ENCODE measurements at places on chromosomes 1 and 21.

DNA sequence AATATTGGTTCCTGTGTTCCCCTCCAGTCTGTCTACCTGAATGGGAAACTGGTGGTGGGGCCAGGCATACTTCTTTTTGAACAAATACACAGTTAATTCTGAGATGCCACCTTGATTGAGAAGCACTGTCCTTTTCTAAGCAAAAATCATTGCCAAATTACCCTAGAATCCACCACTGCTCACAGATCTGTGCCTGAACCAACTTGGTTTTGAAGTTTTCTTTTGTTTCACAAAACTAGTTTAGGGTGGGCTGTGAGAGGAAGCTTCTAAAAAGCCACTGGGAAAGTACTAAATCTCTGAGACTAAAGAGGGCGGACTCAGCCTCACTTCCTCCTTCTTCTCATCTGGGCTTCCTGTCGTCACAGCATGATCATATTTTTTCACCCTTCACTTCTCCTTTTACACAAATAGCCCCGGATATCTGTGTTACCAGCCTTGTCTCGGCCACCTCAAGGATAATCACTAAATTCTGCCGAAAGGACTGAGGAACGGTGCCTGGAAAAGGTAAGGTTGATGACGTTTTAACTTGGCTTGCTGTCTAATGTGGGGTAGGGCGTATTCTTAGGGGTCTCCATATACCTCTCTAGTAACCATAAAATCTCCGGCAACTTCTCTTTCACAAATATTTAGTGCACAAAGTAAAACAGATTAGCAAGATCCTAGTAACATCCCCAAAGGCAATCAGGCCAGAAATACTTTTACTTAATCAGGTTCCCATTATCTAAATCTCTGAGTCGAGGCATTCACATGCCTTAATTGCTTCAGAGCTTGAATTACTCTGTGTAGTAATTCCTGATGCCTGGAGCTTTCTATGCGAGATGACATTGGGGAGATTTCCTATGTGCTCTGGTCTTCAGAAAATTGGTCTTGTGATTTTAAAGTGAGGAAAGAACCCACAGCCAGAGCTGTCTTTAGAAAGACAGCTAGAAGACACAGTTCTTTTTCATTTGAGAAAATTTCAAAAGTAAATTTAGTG lies at the start of gene CD53:
Gene CD53 (plus strand): TSS at position 404 of the 976 bp plus-strand sequence. CDS start 18,261 bp downstream, outside the sequence.
- DNase-seq: no peak

DNA sequence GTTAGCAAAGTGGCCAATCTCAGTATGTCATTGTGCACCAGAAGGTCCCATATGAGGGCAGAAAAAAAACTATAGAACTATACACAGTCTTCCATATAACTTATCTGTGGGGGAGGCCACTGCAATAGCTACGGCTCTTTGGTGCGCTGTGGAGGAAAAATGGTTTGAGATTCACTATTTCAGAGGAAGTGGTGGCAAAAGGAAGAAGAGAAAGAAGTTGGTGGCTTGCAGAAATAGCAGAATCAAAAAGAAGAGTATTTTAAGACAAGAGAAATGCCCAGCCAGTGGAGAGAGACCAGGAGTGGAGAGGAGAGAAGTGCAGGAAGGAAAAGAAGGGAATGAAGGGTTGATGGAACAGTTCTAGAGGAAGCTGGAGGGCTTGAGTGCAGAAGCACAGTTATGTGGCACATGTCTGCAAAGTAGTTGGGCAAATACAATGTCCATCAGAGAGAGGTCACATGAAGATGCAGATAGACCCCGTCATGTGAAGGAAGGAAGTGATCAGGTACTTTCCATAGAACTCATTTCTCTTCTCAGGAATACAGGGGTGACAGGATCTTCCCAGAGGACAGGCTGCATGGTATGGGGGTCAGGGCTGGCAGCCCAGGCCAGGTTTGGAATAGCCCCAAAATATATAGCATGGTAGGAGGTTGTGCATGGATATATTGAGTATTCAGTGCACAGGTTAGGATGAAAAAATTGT lies 64.6 kb downstream of the RUNX1 start:
- DNase-seq: no peak

DNA sequence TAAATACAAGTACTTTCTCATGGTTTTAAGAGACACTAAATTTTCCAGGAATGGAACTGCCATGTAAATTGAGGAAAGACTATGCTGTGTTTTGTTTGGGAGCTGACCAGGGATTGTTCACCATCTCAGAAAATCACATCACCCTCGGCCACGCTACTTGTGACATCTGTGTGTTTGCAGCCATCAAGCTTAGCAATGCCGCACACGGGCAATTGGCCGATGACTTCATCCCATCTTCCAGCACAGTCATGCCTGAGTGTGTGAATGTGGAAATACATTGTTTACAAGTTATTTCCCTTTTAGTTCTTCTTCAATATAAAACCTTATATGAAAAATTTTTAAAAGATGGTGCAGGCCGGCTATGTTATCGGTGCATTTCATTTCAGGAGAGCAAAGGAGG lies 121.6 kb downstream of the GLIS1 start:
- DNase-seq: no peak

DNA sequence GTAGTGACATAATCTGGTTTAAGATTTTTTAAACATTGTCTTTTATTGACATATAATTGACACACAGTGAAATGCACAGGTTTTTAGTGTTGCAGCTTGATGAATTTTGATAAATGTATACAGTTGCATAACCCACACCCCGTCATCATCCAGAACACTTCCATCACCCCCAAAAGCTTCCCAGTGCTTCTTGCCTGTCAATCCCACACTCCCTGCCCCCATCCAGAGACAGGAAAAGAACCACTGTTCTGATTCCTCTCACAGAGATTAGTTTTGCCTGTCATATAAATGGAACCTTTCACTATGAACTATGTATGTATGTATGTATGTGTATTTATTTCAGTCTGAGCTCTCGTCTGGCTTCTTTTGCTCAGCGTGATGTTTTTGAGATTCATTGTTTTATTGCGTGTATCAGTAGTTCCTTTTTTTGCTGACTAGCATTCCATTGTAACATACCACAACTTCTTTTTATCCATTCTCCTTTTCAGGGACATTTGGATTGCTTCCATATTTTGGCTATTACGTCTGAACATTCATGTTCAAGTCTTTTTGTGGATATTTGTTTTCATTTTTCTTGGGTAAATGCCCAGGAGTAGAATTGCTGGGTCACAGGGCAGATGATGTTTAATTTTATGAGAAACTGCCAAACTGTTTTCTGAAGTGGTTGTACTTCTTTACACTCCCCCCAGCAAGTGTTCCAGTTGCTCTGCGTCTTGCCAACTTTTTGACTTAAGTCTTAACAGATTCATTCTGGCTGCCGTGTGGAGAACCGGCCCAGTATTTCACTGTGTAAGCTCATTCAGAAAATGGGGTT lies 8.7 kb downstream of the UBIAD1 start:
- no peak for DNase-seq

DNA sequence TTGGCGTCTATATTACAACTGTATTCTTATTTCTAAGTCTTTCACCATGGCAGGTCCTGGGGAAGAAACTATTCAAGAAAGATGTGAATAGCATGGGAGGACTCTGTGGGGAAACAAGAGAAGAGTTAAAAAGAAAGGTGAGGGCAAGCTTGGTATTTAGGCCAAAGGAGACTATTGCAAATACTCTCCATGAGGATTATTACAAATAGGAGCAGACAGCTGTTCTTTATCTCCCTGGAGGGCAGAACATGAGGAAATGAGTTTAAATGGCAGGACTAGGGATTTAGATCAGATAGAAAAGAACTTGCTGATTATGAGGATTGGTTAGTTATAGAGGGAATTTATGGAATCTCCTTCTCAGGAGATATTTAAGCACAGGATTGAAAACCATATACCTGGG lies 186.8 kb downstream of the CDC7 start:
- DNase-seq: no peak

GRCh38 chr1:24536391-24536840 lies 19.5 kb upstream of the NCMAP start:
- DNase-seq: no peak

GRCh38 chr1:154838461-154838860 lies 31.6 kb downstream of the KCNN3 start:
- no peak for DNase-seq

DNA sequence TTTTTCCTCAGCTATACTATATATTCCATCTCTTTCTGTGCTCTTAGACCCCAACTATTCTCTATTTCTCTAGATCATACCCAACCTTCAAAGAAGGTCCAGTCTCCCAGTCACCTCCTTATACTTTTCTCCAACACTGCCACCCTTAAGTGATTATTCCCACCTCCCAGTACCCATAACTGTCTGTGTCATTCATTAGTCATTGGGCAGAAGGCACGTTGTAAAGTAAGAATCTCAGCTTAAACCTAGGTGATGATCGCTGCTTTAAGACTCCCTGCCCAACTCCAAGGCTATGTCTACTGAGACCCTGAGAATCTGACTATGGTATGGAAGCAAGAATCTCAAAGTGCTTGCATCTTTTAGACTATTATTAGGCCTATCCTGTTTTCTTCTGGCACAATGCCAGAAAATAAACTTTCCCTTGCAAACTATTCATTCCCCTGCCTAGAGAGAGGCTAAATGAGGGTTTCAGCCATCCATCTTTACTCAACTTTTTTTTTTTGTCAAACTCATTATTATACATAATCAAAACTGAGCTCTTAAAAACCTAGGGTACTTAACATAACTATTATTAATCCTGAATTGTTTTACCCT lies 174.3 kb upstream of the DPT start:
- no peak for DNase-seq

- DNase-seq: peak; percentile 92
Measured at GRCh38 chr1:33182401-33182841, 578 bp upstream of the TRIM62 start.

GRCh38 chr1:38744452-38745350 lies 114.9 kb downstream of the RRAGC start:
- no peak for DNase-seq

DNA sequence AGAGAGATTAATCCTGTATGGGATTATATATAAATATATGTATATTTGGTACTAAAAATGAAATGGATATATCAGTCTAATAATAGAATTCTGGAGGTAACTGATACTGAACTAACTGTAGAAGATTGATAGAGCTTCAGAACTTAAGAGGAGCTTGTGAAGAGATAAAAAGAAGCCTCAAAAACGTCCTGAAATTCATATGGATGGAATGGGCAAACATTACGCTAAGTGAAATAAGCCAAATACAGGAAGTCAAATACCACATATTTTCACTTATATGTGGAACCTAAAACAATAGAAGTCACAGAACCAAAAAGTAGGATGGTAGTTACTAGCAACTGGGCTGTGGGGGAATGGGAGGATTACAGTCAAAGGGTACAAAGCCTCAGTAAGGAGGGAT lies 36.0 kb upstream of the ADGRL4 start:
- DNase-seq: no peak

- peak; percentile 73 for DNase-seq
Measured at GRCh38 chr1:28173151-28173979, 3.1 kb downstream of the PTAFR start.

DNA sequence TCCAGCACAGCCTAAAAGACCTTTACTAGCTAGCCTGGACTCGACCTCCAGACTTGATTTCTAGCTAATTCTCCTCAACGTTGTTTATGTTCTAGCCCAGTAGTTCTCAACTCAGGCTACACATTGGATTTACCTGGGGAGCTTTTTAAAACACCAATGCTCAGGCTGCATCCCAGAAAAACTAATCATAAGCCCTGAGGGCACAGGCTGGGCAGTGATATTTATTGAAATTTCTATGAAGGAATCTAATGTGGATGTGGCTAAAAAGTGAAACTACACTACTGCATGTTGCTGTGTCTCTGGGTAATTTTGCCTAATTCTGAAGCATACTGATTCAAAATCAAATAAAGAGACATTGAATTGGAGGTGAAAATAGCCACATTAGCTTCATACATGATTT lies 479.4 kb downstream of the KCNT2 start:
- DNase-seq: no peak

GRCh38 chr21:28396421-28396820 lies 596.3 kb downstream of the LTN1 start:
- no peak for DNase-seq

- no peak for DNase-seq
Measured at GRCh38 chr1:66426239-66426853, 107.6 kb upstream of the SGIP1 start.

DNA sequence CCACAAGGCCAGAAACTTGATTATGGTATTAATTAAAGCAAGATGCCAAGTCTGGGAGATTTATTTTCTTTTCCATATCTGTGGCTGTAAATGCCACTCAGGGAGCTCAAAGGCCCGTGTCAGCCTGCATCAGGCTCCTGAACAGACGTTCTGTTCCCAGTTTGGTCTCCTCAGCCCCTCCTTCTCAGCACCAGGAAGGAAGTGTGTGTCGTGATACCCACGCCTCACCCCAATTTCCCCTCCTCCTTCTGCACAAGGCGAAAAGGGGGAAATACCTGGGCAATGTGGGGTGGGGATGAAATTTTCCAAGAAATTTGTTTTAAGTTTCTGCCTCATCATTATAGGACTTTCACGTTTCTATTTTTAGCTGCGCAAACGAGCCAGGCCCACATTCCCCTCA lies 112.0 kb downstream of the SYF2 start:
- no peak for DNase-seq

DNA sequence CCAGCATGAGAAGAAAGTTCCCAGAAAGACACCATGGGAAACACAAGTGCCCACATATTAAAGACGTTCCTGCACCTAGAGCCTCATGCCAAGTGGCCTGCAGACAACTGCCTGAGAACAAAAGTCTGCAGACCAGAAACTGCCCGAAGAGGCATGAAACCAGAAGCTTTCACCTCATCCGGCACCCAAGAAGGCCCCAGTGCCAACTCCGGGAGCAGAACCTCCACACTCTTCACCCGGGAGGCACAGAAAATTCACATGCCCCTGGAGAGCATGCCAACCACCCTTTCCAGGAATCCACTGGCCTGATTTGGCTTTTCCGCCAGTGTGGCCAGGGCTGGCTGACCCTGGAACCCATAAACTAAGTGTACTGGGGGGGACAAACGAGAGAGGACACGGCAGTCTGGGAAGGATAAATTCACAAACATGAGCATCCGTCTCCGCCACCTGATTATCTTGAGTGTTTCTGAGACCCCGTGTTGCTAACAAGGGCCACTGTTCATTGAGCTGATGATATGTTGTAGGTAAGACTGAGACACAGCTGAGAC lies 6.8 kb downstream of the TFF2 start:
- no peak for DNase-seq

DNA sequence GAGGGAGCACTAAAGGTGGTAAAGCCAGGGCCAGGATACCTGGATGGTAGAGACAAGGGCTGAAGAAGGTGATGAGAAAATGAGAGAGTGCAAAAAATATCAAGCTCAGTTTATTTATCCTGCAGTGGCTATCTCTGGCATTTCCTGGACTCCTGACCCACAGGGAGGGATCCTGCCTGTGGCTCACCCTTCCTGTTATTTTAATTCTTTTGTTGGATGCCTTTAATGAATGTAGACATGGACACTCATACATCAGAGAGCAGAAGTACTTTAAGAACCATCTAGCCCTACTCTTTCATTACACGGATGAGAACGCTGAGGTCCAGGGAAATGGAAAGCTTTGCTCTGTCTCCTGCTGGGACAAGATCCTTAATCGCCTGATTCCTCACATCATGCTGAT lies 20.6 kb downstream of the JUN start:
- DNase-seq: no peak

Data from WERI-Rb-1 (cell line).